NCI-H1092 treated with DMSO at 0.1 percent for 48 hours (cell line): ENCODE measurements at places on chromosomes 12 and 14.
A peak's percentile ranks its signal among the peaks of the same experiment; 100 is the strongest.

GRCh38 chr12:78916845-78917480 lies 52.4 kb downstream of the SYT1 start:
- no peak for DNase-seq

DNA sequence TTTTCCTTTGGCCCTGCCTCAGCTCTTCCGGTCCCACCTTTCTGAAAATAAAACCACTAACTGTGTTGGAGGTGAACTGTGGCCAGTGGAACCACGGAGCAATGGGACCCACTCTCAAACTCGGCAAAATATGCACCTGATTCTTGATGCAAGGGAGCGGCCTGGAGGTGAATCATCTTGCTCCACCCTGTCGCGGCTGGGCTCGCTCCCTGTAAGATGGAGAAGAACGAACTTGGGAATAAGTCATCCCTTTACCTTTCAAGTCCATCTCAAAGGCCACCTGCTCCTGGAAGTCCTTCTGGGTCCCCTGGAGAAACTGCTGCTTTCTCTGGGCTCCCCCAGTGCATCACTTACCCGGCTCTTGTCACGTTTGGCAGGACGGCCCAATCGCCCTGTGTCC lies 309.9 kb downstream of the BCL11B start:
- no peak for DNase-seq

GRCh38 chr12:111342376-111342775 lies 26.5 kb downstream of the PHETA1 start:
- no peak for DNase-seq

- no peak for DNase-seq
Observed at GRCh38 chr12:67107751-67108269, 161.3 kb upstream of the CAND1 start.

DNA sequence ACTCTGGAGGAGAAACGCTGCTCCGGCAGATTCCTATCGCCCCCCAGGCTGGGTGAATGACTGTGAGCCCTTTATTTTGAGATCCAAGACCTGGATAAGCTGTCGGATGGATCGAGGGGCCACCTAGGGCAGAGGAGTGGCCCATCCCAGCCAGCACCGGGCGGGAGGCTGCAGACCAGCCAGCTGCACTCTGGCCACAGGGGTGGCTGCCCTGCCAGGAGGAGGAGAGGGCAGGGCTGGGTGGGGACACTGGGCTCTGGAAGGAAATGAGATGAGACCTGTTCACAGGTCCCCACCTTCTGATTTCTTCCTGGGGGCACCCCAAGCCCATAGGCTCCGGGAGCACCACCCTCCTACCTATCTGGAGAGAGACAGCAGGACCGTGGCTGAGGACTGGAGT lies 140.0 kb downstream of the PIWIL1 start:
- DNase-seq, result no peak

GRCh38 chr12:110371408-110372055 lies 32.0 kb downstream of the ANAPC7 start:
- peak; percentile 16 for DNase-seq

GRCh38 chr14:88005050-88005481 lies at the start of gene GPR65:
TSS of gene GPR65 (plus strand) at chr14:88005135. CDS start at chr14:88010848, 5,713 bp downstream.
- DNase-seq, result no peak

- no peak for DNase-seq
Observed at GRCh38 chr12:53320352-53321195, 836 bp downstream of the AAAS start.

DNA sequence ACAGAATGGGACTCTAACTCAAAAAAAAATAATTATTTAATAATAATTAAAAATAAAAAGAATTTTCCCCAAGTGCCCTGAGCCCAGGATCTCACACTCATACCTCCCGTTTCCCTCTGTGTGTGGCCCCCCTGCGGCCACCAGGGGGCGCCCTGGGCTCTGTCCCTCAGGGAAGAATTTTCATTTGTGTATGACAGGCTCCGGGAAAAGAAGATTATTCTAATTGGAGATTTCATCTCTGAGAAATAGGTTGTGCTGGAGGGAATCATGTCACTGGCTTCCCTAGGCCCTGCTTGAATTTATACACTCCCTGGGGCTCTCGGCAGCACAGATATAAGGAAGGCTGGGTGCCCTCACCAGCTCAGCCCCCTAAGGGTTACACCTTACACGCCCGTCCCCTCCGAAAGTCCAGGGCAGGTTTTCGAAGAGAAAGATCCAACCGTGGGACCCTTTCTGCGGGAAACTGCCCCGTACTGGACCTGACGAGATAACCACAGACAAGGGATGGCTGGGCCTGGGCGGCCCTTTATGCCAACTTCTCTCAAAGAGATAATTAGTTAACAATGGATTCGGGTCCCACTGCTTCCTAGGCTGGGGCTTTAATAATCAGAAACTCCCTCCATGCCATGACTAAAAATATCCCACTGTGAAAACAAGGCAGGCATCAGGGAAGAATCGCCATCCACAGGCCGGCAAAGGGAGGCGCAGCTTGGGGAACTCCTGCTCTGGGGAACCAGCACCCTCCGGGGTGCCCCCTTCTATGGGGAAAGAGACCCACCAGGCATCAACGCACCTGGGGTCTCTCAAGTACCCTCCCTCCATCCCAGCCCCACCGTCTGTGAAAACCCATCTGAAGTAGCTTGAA lies 80.7 kb downstream of the KDM2B start:
- DNase-seq, result peak; percentile 18

GRCh38 chr12:28611449-28611848 lies 421.2 kb downstream of the CCDC91 start:
- DNase-seq, result no peak

- DNase-seq, result no peak
Observed at GRCh38 chr12:3199551-3200031, 122.4 kb downstream of the TSPAN9 start.

GRCh38 chr12:125310461-125310860 lies 245.2 kb downstream of the AACS start:
- no peak for DNase-seq

- no peak for DNase-seq
Observed at GRCh38 chr14:75806352-75806832, 145.3 kb downstream of the TTLL5 start.

- no peak for DNase-seq
Observed at GRCh38 chr12:76250256-76250655, 98.0 kb downstream of the BBS10 start.

GRCh38 chr14:51353901-51354300 lies 113.9 kb downstream of the TMX1 start:
- no peak for DNase-seq

DNA sequence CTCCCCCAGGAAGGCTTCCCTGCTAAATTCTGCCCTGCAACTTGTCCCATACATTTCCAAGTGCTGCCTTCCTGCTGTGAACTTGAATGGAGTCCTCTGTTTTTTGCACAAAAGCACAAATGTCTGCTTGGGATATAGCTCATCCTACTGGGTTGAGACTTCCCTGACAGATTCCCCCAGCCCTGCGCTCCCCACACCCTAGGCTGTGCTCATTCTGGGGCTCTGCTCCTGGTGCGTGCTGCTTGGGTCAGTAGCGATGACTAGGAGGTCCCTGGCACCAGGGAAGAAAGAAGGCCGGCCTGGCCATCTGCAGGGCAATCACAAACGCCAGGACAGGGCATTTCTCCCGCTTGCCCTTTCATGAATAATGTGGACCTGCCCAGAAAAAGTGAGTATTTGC lies 29.2 kb upstream of the FKBP4 start:
- no peak for DNase-seq

GRCh38 chr14:85607651-85608081 lies 77.7 kb downstream of the FLRT2 start:
- DNase-seq, result no peak

GRCh38 chr12:115506822-115507559 lies 770.5 kb downstream of the MED13L start:
- DNase-seq, result no peak

DNA sequence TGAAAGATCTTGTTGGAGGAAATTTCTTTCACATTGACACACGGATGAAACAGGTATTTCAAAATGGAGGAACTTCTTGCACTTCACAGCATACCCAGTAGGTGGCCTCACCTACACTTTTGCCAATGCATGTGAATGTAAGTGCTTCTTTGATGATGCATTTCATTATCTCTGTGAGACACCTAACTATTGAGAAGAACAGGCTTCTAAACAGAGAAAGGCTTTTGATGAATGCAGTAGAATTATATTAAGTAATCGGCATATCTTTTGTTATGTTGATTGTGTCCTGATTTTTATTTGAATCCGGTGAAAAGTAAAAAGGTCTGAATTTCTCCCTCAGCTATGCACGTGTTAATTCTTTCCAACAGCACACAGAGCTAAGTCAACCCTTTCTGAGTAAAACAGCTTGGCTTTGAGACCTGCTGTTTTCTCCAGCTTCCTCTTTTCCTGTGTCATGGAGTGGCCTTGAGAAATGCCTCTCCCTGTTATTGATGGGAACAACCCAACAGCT lies 399.0 kb downstream of the NAV3 start:
- DNase-seq, result peak; percentile 8

DNA sequence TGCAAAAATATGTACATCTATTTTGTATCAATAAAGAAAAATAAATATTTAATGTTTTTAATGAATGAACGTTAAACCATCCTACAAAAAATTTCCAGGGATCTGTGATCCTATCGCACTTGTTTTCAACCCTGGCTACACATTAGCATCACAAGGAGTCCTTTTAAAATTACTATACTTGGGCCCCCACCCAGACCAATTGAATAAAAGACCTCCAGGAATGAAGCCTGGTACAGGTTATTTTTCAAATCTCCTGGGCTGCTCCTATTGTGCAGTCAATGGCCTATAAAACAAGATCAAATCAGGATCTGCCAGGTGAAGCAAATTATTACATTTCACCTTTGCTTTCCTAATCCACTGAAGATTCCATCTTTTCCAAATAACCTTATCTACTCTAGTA lies 33.4 kb upstream of the GXYLT1 start:
- no peak for DNase-seq

GRCh38 chr14:35971965-35972630 lies 146.0 kb downstream of the BRMS1L start:
- no peak for DNase-seq

DNA sequence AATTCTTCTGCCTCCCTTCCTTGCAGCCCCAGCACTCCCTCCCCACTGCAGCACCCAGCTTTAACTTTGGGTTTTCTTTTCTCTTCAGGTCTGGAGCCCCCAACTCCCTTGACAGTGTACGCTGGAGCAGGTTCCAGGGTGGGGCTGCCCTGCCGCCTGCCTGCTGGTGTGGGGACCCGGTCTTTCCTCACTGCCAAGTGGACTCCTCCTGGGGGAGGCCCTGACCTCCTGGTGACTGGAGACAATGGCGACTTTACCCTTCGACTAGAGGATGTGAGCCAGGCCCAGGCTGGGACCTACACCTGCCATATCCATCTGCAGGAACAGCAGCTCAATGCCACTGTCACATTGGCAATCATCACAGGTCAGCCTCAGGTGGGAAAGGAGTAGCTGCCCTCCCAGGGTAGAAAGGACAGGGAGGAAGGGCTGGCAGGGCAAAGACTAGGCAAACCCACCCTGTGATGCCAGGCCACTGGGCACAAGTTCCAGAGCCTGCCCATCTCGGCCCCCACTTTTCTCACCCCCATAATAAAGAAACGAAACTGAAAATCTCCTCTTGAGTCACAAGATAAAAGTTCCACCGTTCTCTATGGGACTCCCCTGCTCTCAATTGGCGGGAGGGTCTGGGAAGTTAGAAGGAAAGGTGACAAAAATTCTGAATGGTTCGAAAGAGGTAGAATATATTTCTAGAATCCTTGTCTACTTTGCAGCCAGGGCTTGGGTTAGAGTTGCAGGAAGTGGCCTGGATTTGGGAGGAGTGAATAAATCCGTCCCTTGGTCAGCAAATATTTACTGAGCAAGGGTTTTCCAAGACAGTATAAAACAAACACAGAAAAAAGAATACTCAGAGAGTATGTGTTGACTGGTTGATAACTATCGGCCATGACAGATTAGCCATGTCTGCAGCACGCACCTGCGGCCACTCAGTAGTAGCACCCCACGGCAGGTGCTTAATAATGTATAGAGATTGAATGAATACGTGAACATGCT lies 3.2 kb downstream of the LAG3 start:
- DNase-seq, result no peak

- DNase-seq, result peak; percentile 47
Observed at GRCh38 chr14:22973217-22974032, 8.9 kb downstream of the AJUBA start.

- no peak for DNase-seq
Observed at GRCh38 chr12:108017472-108018057, 111.5 kb upstream of the WSCD2 start.

GRCh38 chr14:95355422-95355821 lies 35.7 kb upstream of the CLMN start:
- DNase-seq, result no peak

DNA sequence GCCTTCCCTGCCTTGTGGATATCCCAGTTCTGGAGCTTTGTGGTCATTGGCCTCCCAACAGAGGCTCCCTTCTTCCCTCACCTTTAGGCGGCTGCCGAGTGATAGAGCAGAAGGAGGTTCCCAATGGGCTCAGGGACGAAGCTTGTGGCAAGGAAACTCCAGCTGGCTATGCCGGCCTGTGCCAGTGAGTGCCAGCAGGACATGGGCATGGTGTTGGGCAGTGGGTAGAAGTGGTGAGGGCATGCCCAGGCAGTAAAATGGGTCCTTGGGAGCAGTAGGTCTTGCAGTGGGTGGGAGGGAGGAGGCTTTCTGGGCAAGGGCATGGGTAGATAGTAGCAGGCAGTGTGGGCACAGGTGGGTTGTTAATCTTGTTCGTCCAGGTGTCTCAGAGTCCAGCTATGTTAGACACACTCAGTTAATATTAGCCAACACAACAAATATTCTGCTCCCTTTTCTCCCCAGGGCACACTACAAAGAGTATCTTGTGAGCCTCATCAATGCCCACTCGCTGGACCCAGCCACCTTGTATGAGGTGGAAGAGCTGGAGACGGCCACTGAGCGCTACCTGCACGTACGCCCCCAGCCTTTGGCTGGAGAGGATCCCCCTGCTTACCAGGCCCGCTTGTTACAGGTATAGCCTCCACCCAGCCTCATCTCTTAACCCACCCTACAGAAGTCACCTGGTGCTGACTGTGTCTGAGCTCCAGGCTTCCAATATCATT lies 1.1 kb upstream of the IRF9 start:
- no peak for DNase-seq

DNA sequence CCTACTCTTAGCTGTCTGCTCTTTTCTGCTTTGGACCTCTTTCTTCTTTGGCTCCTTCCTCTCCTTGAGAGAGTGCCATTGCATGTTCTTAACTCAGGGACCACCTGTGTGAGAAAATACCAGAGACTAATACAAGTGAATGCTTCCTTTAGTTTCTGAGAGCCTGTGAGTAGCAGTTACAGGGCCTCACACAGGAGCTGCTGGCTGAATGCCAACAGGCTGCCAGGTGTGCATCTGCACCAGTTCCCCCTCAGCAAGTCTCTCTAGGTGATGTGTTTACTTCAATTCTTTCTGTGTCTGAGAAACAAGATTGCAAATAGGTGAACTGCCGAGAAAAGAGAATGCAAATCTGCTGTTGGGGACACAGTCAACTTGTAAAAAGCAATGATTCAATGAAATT lies 108.2 kb downstream of the STXBP6 start:
- peak; percentile 65 for DNase-seq

- no peak for DNase-seq
Observed at GRCh38 chr12:25529738-25530137, 23.3 kb downstream of the LMNTD1 start.
